ENCODE measurements at places on chromosomes 2 and 18. TPM values are rescaled to one million over a fixed set of nuclear protein-coding genes. Genes with fewer than 3 reads are reported as not detected.

DNA sequence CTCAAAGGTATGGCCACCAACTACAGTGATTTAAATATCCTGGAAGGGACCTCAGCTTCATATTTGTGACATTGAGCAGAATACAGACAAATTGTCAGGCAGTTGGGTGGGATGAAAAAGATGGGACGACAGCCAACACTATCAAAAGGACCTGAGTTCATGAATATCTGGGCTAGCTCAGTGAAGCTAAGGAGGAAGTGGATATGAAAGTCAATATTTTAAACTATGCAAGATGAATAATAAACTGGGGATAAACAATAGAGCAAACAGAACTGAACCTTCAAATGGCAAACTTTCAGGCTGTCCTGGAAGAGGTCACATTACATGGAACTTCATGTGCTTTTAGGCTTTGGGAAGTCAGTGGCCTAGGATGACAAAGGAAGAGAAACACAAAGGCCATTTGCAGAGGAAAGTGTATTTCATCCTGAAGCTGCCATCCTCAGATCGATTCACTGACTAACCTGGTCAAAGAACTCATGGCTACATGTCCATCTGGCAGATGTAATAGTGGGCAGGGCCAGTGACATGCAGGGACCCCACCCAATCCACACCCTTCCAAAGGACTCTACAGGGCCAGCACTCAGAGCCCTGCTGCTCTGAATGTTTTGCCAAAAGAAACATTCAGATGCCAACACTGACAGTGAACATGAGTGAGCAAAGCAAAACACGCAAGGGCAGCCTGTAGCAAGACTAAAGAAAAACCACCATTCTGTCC lies 175.7 kb downstream of the ETAA1 start:
- no peak overlapping the region for H3K4me3 ChIP-seq
- H3K36me3 ChIP-seq, result no peaks in the 10 kb centered on the region
- no peaks in the 10 kb centered on the region for H3K27me3 ChIP-seq
- H3K4me1 ChIP-seq, result no peaks in the 10 kb centered on the region

DNA sequence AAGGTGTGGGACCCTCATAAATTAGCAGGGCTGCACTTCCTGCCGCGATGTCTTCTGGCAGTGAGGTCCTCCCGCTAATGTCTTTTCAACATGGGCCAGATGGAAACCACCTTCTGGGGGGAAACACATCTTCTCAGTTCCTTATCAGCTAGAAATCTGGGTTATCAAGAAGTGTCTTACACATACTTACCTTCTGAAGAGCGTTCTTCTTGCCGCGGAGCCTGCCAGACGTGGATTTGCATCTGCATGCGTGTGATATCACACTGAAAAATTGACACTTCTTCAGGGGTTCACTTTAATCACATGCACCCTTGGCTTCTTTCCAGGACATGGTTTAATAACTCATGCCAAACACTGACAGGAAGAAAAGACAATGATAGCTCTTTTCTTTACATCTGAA lies 163.5 kb upstream of the SOX11 start:
- H3K4me3 ChIP-seq, result no peak overlapping the region
- no peaks in the 10 kb centered on the region for H3K36me3 ChIP-seq
- H3K4me1 ChIP-seq, result no peaks in the 10 kb centered on the region
- H3K27me3 ChIP-seq, result no peaks in the 10 kb centered on the region

DNA sequence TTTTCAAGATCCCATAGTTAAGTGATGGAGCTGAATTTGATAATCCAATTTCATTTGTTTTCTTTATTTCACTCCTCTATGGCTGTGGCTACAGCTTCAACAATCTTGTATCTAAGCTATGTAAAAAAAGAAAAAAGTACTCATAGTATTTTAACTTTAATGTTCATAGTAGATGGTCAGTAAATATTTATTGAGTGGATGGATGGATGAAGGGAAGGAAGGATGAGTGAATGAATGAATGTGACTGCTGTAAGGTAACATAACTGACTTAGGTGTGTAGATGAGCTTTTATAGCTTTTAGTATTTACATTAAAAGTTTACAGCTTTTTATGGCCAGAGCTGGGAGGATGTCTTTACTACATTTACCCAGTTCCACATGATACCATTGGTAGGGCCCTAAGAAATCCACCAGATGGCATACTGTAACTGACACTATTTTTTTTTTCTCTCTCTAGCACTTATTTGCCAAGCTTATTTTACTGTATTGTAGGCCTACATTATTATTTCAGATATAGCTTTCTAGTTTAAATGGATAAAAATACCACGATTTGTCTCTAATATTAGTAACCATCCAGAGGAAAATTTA lies 13.4 kb upstream of the HRH4 start:
- H3K4me1 ChIP-seq, result no peaks in the 10 kb centered on the region
- no peak for DNase-seq
- no peak overlapping the region for H3K4me3 ChIP-seq
- H3K27me3 ChIP-seq, result no peaks in the 10 kb centered on the region
- peaks cover 75% of the 10 kb centered on the region for H3K36me3 ChIP-seq

- H3K27ac ChIP-seq, result no peak overlapping the region
- H3K36me3 ChIP-seq, result no peaks in the 10 kb centered on the region
- no peaks in the 10 kb centered on the region for H3K27me3 ChIP-seq
Observed at GRCh38 chr2:128422571-128422970, 103.9 kb upstream of the HS6ST1 start.

GRCh38 chr2:201436141-201436540 lies 15.1 kb downstream of the TRAK2 start:
- H3K4me1 ChIP-seq, result peaks cover 3% of the 10 kb centered on the region
- H3K27ac ChIP-seq, result no peak overlapping the region
- peaks cover 3% of the 10 kb centered on the region for H3K36me3 ChIP-seq
- no peaks in the 10 kb centered on the region for H3K27me3 ChIP-seq
- H3K4me3 ChIP-seq, result no peak overlapping the region

GRCh38 chr18:40944576-40944975 lies 1010.5 kb upstream of the PIK3C3 start:
- H3K4me1 ChIP-seq, result no peaks in the 10 kb centered on the region
- no peak for DNase-seq
- H3K27me3 ChIP-seq, result no peaks in the 10 kb centered on the region

The POLE4 gene
- total RNA-seq, result 37.1 TPM

The KLHL41 gene
- not detected for total RNA-seq

The C2orf66 gene
- 0.20 TPM for total RNA-seq
